ENCODE measurements at places on chromosomes 7 and 10. TPM values are rescaled to one million over a fixed set of nuclear protein-coding genes. Genes with fewer than 3 reads are reported as not detected.

DNA sequence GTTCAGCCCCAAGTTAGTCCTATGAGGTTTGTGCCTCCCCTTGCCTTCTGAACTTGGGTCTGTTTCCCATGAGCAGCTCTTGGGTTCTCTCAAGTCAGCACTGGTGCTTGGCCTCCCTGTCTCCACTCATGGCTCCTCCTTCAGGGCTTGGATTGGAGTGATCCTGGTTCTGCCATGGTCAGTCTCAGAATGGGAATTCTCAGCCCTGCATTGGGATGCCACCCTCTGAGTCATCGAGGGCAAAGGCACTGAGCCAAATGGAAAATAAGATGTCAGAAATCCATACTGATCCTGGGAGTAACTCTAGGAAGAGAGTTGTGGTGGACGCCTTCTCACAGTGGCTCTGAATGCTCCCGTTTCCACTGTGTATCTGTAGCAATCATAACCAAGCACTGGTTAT, 233.4 kb upstream of the HABP2 start:
- H3K4me3 ChIP-seq: no peak overlapping the region
- DNase-seq: no peak
- no peak overlapping the region for H3K27ac ChIP-seq
- H3K36me3 ChIP-seq: no peaks in the 10 kb centered on the region
- H3K27me3 ChIP-seq: no peaks in the 10 kb centered on the region

DNA sequence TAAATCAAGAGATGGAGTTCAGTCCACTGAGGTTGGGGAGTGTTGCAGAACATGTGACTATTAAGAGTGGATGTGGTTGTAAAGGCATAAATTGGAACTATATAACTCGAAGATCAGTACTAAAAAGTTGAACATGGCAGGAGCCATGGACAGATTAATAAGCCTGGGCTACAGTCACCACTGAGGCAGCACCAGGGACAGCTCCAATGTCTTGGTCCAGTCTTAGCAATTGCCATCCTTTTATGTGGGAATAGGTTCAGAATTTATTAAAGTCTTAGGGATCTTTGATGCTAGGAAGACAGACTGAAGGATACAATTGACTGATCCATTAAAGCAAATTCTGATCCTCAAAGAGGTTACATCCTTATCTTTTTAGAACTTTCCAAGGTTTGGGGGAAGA, 156.6 kb downstream of the ADRA2A start:
- DNase-seq: peak; percentile 57
- no peak overlapping the region for H3K27ac ChIP-seq
- H3K4me3 ChIP-seq: no peak overlapping the region
- no peaks in the 10 kb centered on the region for H3K4me1 ChIP-seq

- no peaks in the 10 kb centered on the region for H3K27me3 ChIP-seq
- no peak for DNase-seq
- H3K4me1 ChIP-seq: no peaks in the 10 kb centered on the region
- H3K27ac ChIP-seq: no peak overlapping the region
- no peak overlapping the region for H3K4me3 ChIP-seq
These were observed 350.6 kb upstream of the MKI67 start for GRCh38 chr10:128476845-128477244.

DNA sequence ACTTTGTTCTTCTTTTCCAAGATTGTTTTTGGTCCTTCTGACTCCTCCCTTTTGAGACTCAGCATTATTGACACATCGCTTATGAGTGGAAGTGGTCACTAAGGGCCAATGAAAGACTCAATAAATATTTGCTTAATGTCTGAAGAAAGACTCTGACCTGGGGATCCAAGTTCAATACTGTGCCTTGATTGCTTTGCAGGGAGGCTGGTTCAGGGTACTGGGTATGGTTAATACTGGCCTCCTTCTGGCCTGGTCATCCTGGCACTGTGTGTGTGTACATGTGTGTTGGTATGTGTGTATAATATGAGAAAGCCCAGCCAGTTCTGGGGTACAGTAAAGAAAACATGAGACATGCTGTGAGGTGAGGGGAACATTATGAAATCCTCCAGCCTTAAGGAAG, 7.6 kb upstream of the PDZD8 start:
- H3K27me3 ChIP-seq: peaks cover 11% of the 10 kb centered on the region
- H3K4me3 ChIP-seq: no peak overlapping the region
- no peak overlapping the region for H3K27ac ChIP-seq
- DNase-seq: no peak

DNA sequence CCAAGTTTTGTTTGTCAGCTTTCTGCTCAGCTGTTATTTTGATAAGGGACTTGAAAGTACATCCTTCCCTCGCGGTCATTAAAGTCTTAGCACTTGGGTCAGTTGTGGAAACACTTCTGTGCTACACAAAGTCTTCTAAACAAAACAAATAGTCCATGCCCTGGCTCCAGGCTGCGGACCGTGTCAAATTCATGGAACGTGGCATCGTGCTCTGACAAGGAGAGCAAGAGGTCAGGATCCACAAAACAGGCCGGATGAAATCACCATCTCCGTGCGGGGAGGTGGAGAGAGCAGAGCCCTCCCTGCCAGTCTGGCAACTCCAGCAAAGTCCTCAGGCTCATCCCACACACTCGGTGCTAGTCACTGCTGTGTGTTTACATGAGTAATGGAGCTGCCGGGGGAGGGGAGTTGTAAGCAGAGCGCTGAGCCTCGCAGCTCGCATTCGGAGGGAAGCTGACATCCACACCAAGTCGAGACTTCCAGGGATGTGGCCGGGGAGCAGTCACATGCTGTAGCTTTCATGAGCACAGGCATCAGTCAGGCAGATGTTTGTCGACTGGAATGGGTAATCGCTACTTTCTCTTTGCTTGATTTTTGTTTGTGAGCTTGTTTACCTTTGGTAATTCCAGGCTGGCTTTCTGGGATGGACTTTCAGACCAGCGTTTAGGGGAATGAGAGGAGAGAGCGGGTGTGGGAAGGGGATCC, 147.6 kb downstream of the ARID5B start:
- no peaks in the 10 kb centered on the region for H3K27me3 ChIP-seq
- H3K4me1 ChIP-seq: peaks cover 77% of the 10 kb centered on the region
- peak; percentile 100 for DNase-seq
- H3K4me3 ChIP-seq: peak overlapping the region; percentile 94

GRCh38 chr7:90726623-90727022, 130.5 kb downstream of the CDK14 start:
- no peaks in the 10 kb centered on the region for H3K36me3 ChIP-seq
- peak; percentile 52 for DNase-seq
- H3K27me3 ChIP-seq: no peaks in the 10 kb centered on the region

GRCh38 chr7:268991-269390, 21.0 kb upstream of the FOXL3 start:
- no peaks in the 10 kb centered on the region for H3K4me1 ChIP-seq
- no peaks in the 10 kb centered on the region for H3K36me3 ChIP-seq
- no peak overlapping the region for H3K27ac ChIP-seq
- DNase-seq: no peak
- no peak overlapping the region for H3K4me3 ChIP-seq

DNA sequence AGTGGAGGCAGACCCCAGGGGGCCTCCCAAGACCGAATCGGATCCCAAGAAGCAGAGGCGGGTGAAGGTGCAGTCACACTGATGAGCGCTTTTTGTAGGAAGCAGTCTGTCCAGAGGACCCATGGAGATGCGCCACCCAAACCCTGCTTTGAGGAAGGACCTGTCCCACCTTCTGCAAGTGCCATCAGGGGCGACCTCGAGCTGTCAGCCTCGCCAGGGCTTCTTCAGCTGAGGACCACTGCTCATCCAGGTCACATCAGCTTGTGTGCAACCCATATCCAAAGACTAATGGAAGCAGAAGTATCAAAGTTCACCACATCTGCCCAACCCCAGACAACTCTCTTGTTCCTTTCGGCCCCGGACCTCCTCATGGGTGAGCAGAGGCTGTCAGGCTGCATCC, 61.5 kb downstream of the KCNH2 start:
- no peak overlapping the region for H3K4me3 ChIP-seq
- H3K36me3 ChIP-seq: no peaks in the 10 kb centered on the region
- no peak for DNase-seq
- peaks cover 76% of the 10 kb centered on the region for H3K27me3 ChIP-seq
- H3K4me1 ChIP-seq: no peaks in the 10 kb centered on the region

- H3K27me3 ChIP-seq: no peaks in the 10 kb centered on the region
- no peak overlapping the region for H3K4me3 ChIP-seq
- H3K4me1 ChIP-seq: peaks cover 16% of the 10 kb centered on the region
- peaks cover 68% of the 10 kb centered on the region for H3K36me3 ChIP-seq
- no peak overlapping the region for H3K27ac ChIP-seq
- DNase-seq: no peak
These were observed 12.7 kb downstream of the YWHAG start for GRCh38 chr7:76346097-76346496.

DNA sequence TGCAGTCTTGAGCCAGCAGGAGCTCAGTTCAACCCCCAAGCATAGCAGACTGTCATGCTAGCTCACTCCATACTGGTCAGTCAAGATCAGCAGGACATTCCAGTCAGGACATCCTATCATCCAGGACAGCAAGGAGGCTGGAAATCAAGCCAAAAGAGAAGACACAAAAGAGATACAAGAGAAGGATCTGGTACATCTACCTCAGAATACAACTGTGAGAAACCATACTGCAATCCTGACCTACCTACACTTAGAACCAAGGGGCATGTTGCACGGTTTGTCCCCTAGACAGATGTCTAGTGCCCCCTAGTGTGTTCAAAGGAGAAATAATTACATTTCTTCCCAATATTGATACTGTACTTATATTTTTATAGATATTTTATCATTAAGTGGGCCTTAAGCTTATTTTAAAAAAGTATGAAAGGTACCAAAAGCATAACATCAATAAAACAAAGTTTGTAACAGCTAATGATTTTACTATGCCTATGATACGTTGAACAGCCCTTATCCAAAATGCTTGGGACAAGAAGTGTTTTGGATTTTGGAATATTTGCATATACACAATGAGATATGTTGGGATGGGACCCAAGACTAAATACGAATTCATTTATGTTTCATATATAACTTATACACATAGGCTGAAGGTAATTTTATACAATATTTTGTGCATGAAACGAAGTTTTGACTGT, 26.7 kb downstream of the ERCC6 start:
- no peaks in the 10 kb centered on the region for H3K27me3 ChIP-seq
- peak; percentile 56 for DNase-seq
- peaks cover 61% of the 10 kb centered on the region for H3K36me3 ChIP-seq
- H3K27ac ChIP-seq: no peak overlapping the region
- H3K4me3 ChIP-seq: no peak overlapping the region
- peaks cover 8% of the 10 kb centered on the region for H3K4me1 ChIP-seq

DNA sequence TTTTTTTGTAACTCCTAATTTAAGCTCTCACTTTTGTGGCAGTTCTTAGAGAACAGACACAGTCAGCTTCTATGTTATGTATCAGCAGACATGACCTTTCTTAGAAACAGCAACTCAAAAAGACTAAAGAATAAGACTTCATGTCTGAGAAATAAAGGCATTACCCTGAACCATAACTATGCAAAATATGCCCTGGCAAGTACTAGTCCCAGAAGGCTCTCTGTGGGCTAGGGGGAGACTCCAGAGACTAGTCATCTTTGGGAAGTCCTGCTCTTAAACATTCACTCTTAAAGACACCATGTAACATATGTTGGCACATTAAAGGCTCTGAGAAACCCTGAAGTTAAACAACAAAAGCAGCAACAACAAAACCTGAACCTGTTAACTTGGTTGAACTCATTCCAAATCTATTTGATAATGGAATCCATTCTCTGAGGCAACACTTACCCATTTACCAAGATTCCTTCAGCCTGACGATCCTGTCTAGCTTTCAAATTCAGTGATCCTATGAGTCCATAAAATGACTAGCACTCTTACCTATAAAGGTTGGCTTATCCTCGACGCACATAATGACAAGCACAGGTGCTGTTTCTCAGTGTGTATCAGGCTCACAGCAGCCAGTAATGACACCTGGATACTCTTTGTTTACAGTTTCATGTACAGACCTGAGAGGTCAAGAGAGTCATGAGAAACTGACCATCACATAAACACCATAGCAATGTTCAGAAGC, 62.3 kb downstream of the OSBPL3 start:
- no peaks in the 10 kb centered on the region for H3K27me3 ChIP-seq
- H3K36me3 ChIP-seq: no peaks in the 10 kb centered on the region
- no peak overlapping the region for H3K4me3 ChIP-seq
- H3K4me1 ChIP-seq: peaks cover 49% of the 10 kb centered on the region

- H3K4me3 ChIP-seq: no peak overlapping the region
- no peak for DNase-seq
- H3K27me3 ChIP-seq: no peaks in the 10 kb centered on the region
- no peak overlapping the region for H3K27ac ChIP-seq
- no peaks in the 10 kb centered on the region for H3K36me3 ChIP-seq
These were observed 69.8 kb downstream of the C10orf143 start for GRCh38 chr10:130040817-130041330.

DNA sequence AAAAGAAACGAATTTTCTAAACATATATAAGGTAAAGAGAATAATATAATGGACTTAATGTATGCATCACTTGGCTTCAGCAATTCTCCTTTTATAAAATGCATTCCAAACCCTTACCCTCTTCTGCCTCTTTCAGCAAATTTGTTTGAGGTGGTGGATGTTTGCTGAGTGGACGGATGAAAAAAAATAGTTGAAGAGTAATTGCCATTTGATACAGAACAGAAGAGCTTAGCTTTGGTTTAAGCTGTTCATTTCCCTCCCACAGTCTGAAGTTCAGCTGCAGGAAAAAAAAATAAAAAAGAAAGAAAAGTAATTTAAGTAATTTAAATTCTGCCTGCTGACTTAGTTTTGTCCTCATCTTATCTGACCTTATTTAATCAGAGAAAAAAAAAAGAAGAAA, 138.6 kb downstream of the GALNT17 start:
- H3K4me3 ChIP-seq: no peak overlapping the region
- H3K36me3 ChIP-seq: no peaks in the 10 kb centered on the region
- H3K27ac ChIP-seq: no peak overlapping the region
- H3K27me3 ChIP-seq: no peaks in the 10 kb centered on the region
- no peaks in the 10 kb centered on the region for H3K4me1 ChIP-seq

GRCh38 chr10:123782549-123782948, 109.1 kb downstream of the CPXM2 start:
- DNase-seq: no peak
- no peak overlapping the region for H3K4me3 ChIP-seq
- no peaks in the 10 kb centered on the region for H3K4me1 ChIP-seq

AMPH gene
- 5.5 TPM for polyA plus RNA-seq

MRLN gene
- not detected for polyA plus RNA-seq

ASB15 gene
- not detected for polyA plus RNA-seq

ABCB4 gene
- polyA plus RNA-seq: 0.77 TPM

ANKRD61 gene
- 0.24 TPM for polyA plus RNA-seq

C7orf57 gene
- not detected for polyA plus RNA-seq

TMEM130 gene
- 0.40 TPM for polyA plus RNA-seq

SLC39A12 gene
- polyA plus RNA-seq: not detected

LRMDA gene
- polyA plus RNA-seq: 2.6 TPM

ZNF727 gene
- polyA plus RNA-seq: not detected
